ENCODE measurements at places on chromosomes 1 and 21. TPM values are rescaled to one million over a fixed set of nuclear protein-coding genes. Genes with fewer than 3 reads are reported as not detected.

Gene NCAM2
- 2.4 TPM for polyA plus RNA-seq

Gene RGS4
- 13.3 TPM for polyA plus RNA-seq

Gene SHISA4
- 48.0 TPM for polyA plus RNA-seq

Gene PGBD5
- polyA plus RNA-seq: 0.23 TPM

Gene NLRP3
- polyA plus RNA-seq: 0.84 TPM

Gene C1orf185
- polyA plus RNA-seq: not detected

Gene GCSAML
- not detected for polyA plus RNA-seq

Gene LDLRAD1
- not detected for polyA plus RNA-seq

Gene AMPD2
- polyA plus RNA-seq: 61.1 TPM

Gene SLC16A1
- 99.9 TPM for polyA plus RNA-seq

Gene NRIP1
- 13.1 TPM for polyA plus RNA-seq

Gene HMGCS2
- not detected for polyA plus RNA-seq

DNA sequence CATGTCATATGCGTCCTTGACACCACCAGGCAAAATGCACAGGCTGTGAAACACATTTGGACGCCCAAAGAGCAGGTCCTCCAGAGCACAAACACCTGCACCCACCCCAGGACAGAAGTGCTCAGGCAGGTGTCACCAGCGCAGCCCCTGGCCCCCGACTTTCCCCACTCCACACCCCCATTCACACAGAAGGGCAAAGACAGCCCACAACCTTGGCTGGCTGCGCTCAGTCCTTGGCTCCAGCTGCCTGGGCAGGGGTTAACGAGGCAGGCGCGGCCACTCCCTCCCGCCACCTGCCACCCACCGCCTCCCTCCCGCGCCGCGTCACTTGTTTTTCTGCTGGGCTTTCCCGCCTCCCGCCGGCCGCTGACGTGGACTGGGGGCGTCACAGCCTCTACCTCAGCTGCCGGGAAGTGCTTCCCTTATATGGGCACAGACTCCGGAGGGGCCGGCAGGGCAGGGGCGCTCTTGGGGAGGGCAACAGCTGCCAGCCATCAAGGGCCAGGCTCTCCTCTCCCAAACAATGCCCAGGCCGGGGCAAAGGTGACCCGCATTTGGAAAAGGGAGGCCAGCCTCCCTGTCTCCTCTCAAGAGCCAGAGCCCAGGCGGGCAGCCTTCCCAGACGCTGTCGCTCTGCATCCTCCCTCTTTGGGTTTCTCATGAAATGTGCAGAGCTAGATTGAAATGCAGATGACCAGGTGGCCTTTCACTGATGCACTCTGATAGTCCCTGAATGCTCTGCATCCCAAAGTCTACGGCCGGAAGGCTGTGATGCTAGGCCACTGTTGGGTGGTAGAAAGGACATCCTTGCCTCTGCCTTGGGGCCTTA, 14.8 kb upstream of the BTG2 start:
- peak; percentile 67 for DNase-seq

DNA sequence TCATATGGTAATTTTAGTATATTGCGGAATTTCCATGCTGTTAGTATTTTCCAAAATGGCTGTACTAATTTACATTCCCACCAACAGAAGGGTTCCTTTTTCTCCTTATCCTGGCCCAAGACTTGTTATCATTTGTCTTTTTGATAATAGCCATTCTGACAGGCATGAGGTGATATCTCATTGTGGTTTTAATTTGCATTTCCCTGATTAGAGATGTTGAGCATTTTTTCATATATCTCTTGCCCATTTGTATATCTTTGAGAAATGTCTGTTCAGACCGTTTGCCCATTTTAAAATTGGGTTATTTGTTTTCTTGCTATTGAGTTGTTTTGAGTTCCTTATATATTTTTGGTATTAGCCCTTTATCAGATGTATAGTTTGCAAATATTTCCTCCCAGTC, 14.0 kb downstream of the CAPZA1 start:
- DNase-seq: no peak

DNA sequence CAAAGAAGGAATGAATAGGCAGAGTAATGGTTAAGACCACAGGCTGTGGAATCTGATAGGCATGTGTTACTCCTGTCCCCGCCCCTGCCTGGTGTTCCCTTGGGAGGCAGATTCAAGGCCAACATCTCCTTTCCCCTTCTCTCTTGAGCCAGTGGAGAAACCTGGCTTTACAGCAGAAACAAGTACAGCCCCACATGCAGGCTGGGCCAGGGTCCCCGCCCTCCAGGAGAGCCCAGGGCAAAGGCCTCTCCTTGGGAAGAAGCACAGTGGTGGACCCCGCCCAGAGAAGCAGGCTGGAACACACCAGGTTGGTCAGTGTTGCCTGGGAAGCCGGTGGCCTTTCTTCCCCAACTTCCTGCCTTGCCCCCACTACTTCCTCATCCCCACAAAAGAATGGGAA, 6.8 kb downstream of the C1orf167 start:
- DNase-seq: peak; percentile 22

GRCh38 chr1:39561279-39561678, 15.3 kb downstream of the PABPC4 start:
- DNase-seq: no peak

DNA sequence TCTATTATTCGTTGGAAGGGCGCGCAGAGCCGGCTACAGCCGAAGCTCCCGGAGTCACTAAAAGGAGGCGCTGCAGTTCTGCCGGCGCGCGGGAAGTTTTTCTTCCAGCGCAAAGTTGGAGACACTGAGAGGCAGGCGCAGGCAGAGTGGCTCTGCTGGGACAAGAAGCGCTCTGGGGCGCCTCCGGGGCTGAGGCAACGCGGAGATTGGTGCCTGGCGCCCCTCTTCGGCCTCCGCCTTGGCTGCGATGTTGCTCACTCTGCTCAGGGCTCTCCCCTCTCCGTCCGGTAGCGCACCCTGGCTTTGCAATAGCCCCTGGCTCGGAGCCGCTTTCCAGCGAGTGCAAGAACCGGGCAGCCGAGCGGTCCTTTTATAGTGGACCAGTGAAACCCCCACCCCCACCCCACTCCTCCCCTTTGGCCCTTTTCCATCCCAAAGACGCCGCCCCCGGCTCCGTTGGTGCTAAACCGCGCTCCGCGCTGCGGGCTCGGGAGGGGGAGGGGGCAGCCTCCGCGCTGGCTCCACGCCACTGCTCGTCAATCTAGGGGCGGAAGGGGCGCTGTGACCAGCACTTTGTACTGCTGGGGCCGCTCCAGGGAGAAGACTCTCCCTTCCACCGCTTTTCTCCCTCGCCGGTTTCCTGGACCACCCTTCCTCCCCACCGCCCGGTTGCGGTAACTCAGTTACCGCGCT, at the start of gene ADAMTS1:
Gene ADAMTS1, minus strand, starts transcription at position 344 of the 693 bp plus-strand sequence. CDS start 455 bp downstream, outside the sequence.
- DNase-seq: peak; percentile 94

- no peak for DNase-seq
Measured at GRCh38 chr1:234879147-234880080, 249.2 kb downstream of the TOMM20 start.

DNA sequence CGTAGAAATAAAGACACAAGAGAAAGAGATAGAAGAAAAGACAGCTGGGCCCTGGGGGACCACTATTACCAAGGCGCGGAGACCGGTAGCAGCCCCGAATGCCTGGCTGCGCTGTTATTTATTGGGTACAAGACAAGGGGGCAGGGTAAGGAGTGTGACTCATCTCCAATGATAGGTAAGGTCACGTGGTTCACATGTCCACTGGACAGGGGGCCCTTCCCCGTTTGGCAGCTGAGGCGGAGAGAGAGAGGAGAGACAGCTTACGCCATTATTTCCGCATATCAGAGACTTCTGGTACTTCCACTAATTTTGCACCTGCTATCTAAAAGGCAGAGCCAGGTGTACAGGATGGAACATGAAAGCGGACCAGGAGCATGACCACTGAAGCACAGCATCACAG, 4.1 kb upstream of the TPRG1L start:
- no peak for DNase-seq

DNA sequence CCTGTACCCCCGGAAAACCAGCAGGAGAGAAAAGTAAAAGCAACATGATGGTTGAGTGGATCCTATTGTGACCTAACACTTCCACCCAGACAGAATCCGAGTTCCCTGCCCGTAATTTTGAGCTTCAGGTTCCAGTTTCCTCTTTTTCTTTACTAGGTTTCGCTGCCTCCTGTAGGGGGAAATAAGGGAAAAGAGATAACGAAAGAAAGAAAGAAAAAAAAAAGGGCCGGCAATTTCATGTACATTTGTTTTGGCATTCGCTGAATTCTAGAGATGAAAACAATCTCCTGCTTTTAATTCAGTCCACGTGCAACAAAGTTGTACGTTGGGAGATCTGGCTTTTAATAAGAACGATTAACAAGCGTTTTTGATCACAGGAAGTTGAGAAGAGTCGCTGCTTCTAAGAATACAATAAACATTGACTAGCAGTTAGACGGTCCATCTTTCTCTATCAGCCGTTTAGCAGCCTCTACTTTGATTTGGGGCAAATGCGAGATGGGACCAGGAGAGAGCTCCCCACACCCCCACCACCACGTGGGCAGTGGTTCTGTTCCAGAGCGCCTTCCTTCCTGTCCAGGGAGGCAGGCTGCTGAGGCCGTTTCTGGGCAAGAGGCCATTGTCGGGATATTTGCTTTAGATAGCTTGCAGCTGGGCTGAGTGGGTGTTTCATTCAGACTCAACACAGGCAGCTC, 155.9 kb upstream of the RUNX1 start:
- peak; percentile 85 for DNase-seq

- DNase-seq: no peak
Measured at GRCh38 chr21:40422896-40423635, 423.9 kb downstream of the DSCAM start.

GRCh38 chr1:33074193-33074945, 6.6 kb upstream of the AZIN2 start:
- no peak for DNase-seq
